ENCODE measurements at places on chromosomes 13 and 19.

GRCh38 chr13:50125554-50126262 lies 110.5 kb downstream of the KCNRG start:
- DNase-seq = peak; percentile 64

DNA sequence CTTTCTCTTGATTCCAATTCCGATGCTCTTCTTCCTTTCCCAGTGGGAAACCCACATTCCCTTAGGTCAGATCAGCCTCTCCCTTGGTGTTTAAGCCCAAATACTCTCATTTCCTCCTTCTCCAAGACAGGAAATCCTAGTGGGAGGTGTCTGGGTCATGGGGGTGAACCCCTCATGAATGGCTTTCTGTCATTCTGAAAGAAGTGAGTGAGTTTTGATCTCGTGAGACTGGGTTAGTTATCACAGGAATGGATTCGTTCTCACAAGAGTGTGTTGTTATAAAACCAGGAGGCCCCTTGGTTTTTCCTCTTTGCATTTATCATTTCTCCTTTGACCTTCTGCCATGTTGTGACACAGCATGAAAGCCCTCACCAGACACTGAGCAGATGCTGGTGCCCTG lies 76.2 kb upstream of the MTIF3 start:
- no peak for DNase-seq

GRCh38 chr19:12156223-12157058 lies at the start of gene ZNF625:
ZNF625 (minus strand) TSS chr19:12156734; CDS start chr19:12156558, 176 bp downstream.
- DNase-seq = peak; percentile 69

DNA sequence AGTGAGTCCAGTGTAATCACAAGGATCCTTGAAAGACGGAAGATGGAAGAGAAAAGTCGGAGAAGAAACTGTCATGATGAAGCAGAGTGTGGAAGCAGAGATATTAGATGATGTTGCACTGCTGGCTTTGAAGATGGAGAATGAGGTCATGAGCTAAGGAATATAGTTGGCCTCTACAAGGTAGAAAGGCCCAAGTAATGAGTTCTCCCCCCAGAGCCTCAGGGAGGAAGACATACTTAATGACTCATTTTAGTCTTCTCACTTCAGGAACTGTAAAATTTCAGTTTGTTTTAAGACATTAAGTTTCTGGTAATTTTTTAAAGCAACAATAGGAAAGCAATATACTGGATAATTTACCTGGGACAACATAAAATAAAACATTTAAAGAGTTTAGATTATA lies 1331.5 kb upstream of the PCDH20 start:
- DNase-seq = no peak

DNA sequence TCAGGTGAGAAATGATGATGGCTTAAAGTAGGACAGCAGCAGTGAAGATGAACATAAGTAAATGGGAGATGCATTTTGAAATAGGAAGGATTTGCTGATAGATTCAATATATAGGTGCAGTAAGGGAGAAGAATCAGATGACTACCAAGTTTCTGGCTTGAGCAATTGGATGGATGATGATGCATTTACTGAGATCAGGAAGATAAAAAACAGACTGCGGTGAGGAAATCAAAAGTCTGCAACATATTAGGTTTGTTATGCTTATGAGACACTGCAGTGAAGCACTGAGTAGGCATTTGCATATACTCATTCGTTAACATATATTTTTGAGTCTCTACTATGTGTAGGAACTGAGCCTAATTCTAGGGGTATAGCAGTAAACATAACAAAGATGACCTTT lies 184.2 kb downstream of the LACC1 start:
- no peak for DNase-seq

DNA sequence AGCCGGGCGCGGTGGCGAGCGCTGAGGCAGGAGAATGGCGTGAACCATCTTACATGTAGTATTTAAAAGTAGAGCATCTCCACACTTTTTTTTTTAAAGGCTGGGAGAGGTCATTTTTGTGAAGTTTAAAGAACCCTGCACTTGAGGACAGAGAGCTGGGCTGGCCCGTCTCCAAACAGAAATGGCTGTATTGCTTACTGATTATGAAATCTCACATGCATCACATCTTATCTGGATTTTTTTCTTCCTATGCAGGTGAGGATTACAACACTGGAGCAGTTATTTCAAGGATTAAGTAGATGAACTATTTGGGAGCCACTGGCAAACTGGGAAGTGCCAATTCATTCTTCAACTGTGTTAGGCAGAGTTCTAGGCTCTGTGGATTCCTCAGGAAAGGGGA lies 59.5 kb downstream of the TEX26 start:
- DNase-seq = no peak
